ENCODE measurements at places on chromosomes 3 and 15.

DNA sequence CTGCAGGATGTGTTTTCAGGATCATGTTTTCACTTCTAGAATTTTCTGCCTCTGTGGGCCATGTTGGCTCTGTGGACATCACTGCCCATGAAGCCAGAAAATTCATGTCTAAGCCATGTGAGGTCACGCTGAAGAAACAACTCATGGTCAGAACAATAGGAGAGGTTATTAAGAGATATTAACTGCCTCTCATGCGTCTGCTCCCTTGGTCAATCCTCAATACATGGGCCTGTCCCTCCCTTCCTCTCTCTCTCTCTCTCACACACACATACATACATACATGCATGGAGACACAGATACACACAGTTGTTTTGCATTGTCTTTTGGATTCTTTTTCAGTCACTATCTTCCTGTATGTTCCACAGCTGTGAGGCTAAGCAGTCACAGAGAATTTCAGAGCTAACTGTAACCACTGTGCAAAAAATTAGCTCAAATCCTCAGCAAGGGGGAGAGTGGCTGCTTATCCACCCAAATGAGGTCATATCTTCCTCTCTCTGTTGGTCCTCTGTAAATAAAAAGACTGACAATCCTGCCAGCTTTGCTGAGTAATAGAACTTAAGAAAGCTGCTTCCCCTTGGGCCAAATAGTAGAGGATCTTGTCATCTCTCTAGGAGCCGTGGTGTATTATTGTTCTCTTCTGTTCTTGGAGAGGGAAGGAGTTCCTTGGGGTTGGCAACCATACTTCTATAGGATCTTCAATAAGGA lies 45.6 kb downstream of the LRTM1 start:
- no peak for DNase-seq

DNA sequence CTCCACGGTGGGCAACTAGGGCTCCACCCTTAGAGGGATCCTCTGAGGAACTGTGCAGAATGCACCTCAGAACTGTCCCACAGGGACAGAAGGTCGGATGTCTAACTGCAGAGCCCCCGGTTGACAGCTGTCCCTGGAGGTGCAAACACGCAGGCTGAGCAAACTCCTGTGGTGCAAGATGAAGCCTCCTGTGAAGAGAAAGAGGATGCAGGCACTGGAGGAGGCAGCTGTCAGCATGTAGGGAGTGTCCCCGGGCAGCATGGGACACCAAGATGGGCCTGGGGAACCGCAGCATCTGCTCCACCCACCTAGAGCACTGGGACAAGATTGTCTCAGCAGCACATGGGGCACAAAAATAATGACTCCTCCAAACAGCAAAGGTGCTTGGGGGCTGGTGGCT lies 258.9 kb downstream of the ABHD5 start:
- DNase-seq: no peak

DNA sequence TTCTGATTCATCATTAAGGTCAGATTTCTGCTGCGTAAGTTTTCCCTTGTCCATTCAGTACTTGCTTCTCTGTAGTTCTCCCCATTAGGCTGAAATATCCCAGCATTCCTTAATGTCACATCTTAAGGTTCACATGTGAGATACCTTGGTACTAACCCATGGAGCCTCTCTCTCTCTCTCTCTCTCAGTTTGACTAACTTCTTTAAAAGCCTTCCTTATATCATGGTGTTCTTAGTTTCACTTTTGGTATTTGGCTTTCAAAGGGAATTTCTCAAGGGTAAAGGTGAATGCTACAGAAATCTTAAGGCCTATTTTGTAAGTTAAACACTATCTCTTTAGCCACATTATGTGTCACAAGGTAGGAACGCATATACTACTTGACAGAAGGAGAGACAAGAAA lies 427.3 kb upstream of the ZNF717 start:
- DNase-seq: no peak

- DNase-seq: no peak
These were observed 71.7 kb downstream of the TTC23 start for GRCh38 chr15:99177679-99178078.

DNA sequence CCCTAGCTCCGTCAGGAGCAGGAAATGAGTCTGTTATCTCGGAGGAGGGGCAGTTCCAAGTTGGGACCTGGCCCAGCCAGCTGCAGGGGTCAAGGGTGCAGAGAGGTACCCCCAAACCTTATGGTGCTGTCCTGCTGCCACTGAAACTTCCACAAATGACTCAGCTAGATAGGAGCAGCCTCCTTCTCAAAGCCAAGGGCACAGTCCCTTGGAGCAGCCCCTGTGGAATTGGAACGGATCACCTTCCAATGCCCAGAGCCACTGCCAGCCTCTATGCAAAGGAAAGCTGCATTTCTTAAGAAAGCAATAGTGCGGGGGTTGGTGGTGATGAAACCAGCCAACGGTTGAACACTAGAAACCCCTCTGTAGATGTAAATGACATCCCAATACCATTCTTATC lies 19.6 kb upstream of the LRRK1 start:
- DNase-seq: no peak

DNA sequence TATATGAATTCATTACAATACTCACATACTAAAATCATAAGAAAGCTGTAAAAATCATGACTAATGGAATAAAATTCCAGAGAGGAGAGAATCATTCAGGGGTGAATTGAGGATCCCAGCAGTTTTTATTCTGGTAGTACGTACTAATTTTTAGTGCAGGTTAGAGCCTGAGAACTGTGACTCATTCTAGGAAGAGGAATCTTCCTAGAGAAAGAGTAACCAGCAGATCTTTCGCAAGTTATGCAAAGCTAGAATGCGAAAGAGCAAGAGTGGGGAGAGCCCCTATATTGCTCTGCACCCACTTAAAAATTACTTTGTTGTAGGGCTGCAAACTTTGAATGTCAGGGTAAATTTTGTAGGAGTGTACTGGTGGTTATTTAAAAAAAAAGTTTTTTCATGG lies 303.6 kb upstream of the ARPP21 start:
- no peak for DNase-seq

GRCh38 chr15:68576235-68576892 lies 2.4 kb upstream of the CORO2B start:
- DNase-seq: peak; percentile 78

DNA sequence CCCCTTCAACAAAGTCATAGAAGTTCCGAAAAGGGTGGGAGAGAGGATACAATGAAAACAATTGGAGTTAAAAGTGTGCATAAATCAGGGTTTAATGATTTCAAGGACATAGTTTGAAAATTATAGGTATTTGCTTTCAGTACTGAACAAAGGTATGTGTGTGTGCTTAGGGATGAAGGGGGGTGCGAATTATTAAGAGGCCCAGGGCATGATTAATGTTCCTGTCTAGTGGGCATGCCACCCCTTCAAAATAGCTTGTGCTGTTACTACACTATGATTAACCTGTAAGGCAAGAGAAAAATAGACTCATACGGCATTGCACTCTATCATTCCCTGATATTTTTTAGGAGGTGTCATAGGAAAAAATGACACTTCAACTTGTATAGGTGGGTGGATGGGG lies 731.6 kb downstream of the NAALADL2 start:
- DNase-seq: no peak

DNA sequence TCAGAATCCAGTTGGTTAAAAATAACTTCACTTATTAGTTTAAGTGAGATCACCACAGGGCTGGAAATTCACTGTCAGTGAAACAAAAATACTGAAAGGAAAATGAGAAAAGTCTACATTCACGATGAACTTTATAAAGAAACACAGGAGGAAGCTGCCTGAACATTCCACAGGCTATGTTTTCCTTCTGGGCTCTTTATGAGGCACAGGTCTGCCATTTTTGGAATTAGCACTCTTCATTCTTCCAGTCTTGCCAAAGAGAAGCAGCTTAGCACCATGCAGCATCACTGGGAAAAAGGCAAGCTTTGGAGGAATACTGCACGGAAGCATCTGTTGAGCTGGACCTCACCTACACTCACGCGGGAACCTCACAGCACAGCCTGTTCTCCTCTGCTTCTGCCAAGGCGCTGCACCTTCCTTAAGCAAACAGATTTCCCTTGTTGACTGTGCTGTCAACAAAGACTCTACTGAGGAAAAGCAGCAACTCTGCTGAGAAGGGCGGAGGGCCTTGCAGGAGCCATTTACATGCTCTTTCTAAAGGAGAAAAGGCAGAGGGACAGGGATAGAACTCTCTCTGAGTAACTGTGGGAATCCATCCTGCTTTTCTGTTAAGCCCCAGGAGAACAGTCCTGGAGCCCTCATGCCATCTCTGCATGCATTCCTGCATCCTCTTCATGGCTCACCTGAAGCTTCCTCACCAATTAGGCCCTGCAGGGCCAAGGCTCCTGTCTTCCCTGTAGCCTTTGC lies 15.7 kb downstream of the SUSD5 start:
- DNase-seq: no peak

- no peak for DNase-seq
These were observed 181.1 kb downstream of the ITPR1 start for GRCh38 chr3:4674216-4674615.

GRCh38 chr3:3817865-3818264 lies 18.6 kb downstream of the LRRN1 start:
- DNase-seq: no peak

DNA sequence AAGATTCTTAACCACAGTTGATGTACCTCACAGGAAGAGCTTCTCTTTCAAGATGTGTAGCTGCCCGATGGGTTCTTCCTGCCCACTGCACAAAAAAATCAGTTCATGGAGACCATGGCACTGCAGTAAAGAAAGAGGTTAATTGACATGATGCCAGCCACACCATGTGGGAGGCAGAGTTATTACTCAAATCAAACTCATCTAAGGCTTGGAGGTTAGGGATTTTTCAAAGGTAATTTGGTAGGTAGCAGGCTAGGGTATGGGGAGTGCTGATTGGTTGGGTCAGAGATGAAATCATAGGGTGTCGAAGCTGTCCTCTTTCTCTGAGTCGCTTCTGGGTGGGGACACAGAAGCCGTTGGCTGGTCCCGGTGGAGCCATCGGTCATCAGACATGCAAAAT lies 57.4 kb upstream of the BDH1 start:
- DNase-seq: no peak

GRCh38 chr3:146640955-146641867 lies 36.1 kb upstream of the PLSCR5 start:
- DNase-seq: peak; percentile 52

DNA sequence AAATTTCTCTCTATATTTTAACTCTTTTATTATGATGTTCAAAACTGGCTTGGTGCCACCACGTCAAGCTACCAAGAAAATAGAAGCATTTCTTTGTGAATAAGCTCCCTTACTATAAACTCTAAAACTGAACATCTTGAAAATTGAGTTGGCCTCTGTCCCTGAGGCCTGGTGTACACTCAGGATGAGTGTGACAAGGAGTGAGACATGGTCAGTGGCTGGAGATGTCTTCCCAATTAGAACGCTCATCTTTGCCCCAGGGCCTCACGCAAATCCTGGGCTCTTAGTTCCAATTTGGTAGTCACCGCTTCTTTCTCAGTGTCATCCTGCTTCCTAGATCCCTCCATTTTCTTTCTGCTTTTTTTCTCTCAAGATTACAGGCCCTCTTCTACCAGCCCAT lies 26.2 kb downstream of the SLC2A2 start:
- no peak for DNase-seq

DNA sequence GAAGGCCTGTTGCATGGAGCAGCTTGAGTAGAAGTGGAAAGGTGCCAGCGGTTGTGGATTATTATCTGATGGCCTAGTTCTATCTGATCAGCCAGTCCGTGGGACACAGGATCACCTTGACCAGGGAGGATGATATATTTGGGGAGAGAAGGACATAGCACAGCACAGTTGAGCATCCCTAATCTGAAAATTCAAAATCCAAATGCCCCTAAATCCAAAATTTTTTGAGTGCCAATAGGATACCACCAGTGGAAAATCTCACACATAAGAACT lies 6.0 kb downstream of the CSPG4 start:
- DNase-seq: no peak

- DNase-seq: peak; percentile 78
These were observed 79.2 kb upstream of the ABHD17C start for GRCh38 chr15:80615783-80616391.

GRCh38 chr15:80584561-80584964 lies 110.5 kb upstream of the ABHD17C start:
- no peak for DNase-seq

- DNase-seq: no peak
These were observed 217.2 kb upstream of the UMPS start for GRCh38 chr3:124512881-124513609.

DNA sequence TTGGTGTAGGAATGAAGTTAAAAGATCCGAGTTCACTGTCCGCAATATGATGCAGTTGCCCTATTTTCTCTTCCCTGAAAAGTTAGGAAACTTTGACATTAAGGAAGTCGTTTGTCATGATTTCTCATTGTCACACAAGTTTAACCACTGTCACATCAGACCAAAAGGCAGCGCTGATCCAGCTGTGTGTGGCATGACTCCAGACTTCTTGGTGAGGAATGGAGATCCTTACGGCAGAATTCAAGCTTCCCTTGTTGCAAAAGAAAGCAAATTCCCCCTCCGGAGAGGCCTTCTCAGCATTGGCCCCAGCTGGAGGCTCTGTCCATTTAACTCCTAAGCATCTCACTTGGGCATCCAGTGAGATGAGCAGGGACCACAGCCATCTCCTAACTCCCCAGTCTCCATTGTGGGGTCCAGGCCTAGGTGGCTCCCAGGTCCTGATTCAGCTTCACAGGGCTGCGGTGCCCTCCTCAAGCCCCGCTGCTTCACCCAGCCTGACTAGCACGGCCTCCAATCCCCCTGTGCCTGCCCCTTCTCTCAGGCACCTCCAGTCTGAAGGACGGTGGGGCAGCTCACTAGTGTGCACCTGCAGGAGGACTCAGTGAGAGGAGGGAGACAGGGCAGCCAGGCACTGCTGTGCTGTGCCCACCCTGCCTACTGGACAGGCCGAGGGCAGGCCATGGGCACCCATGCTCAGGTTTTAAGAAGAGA lies 159.5 kb downstream of the CHSY1 start:
- DNase-seq: no peak

Data from NCI-H1694 (cell line).